DMS79 treated with DMSO at 0.1 percent for 48 hours (cell line): ENCODE measurements at places on chromosomes 5 and 9.
A peak's percentile ranks its signal among the peaks of the same experiment; 100 is the strongest.

DNA sequence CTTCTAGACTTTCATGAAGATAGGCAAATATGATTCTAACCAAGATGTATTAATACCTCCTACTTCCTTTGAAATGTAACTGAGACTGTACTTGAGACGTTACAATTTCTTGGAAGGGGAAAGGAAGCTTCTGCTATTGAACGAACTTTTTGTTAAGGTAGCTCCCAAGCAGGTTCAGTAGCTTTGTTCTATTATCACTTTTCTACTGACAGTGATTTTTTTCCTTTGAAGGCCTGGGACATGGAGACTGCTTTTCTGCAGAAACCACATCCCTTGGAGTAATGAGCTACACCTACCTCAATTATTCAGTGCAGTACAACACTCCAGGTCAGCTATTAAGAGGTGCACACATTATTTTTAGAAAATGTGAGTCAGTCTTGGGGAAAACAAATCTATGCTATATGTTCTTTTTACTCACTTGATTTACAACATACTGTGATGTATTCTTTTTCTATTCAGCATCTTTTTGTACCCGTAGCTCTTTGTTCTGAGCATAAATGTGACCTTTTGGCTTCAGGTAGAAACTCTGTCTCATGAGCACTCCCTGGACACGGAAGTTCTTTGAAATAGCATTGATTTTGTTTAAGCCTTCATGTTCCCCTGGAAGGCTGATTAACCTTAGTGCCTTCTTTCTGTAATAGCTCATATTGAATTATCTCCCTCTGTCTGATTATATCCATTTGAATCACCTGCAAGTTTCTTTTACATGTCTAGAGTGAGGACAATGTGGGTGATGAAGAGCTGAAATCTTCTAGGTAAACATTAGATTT, 56.5 kb upstream of the CDKN2B start:
- DNase-seq, result no peak

DNA sequence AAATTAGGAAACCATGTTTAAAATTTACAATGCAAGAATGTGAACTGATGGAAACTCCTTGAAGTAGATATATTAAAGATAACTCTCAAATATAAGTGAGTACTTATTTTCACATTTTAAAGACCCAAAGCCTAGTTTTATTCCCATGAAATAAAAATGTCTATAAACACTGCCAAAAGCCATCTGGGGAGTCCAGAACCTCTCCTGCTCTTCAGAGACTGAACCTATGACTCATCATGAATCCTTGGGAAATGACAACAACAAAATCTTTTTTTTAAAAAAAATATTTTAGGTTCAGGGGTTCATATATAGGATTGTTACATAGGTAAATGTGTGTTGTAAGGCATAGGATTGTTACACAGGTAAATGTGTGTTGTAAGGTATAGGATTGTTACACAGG, 33.8 kb upstream of the FYB1 start:
- DNase-seq, result no peak

DNA sequence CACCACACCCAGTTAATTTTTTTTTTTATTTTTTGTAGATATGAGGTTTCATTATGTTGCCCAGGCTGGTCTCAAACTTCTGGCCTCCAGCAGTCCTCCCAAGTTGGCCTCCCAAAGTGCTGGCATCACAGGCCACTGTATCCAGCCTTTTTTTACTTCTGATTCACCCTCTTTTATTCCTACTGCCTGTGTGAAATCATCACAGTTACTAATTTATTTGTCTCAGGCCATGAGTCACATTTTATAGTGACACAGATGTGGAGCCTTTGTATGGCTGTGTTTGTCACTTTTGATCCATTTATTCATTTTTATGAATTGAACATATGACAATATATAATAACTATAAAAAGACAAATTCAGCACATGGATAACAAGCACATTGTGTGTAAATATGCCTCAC, 67.1 kb upstream of the SNX2 start:
- DNase-seq, result no peak

DNA sequence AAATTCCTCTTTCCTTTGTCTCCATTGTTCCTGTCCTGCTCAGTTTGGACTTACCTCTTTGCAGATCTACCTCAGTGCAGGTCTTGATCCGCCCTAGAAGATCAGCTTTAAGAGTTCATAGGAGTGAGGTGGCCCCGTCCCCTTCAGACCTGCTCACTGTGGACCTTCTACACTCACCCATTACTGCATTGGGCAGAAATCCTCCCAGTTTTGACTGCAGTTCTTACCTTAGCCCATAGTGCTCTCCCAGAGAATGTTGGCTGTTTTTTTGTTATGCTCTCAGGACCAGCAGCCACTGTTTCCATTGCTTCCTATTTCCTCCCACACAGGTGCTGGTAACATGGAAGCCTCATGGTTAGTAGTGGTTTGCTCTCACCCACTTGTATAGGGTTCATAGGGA, 63.3 kb downstream of the GALNT10 start:
- no peak for DNase-seq

DNA sequence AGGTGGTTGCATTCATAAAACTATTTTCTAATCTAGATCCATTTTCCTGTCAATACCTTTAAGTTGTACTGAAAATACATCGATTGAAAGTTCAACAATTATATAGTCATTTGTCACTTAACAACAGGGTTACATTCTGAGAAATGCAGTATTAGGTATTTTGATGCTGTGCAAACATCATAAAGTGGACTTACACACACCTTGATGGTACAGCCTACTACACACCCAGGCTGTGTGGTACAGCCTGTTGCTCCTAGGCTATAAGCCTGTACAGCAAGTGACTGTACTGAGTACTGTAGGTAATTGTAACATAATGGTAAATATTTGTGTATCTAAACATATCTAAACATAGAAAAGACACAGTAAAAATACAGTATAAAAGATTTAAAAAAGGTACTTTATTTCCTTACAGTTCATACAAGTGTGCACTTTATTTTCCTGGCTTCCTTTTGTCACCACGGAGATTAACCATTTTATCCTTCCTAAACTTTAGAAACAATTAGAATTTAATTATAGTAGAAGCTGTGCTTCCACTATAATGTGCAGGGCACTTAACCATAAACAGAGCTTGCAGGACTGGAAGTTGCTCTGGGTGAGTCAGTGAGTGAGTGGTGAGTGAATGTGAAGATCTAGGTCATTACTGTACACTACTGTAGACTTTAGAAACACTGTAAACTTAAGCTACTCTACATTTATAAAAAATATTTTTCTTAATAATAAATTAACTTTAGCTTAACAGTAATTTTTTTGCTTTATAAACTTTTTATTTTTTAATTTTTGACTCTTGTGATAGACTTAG, 42.9 kb upstream of the MEF2C start:
- DNase-seq, result no peak

- DNase-seq, result no peak
Measured at GRCh38 chr5:6359555-6360322, 18.6 kb downstream of the MED10 start.

DNA sequence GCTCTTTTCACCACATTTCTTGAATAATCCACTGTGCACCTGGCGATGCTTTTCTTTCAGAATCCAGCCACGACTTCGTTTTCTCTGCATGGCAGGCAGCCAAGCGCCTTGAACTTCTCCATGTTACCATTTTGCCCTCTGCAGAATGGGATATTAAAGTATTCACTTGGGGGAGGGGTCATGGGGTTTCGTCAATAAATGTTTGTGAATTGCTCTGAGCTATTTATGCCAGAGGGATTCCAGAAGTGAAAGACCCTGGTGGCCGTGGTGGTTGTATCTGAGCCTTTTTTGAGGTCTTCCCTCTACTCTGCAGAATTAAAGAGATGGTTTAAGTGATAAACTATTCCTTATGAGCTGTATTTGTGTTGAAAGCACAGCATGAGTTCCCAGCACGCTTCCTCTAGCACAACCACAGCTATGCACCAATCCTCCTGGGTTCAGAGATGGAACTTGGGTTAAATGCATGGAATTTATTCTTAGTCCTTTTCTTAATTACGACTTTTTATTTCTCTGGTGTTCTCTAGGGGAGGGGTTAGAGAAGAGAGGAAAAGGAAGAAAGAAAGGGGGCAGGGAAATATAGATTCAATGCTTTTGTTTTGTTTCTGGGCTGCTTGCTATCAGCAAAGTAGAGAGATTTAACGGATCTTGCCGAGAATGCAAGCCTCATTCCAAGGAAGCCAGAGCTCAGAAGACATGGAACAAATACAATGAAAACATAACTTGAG, 478.2 kb upstream of the TNC start:
- DNase-seq, result no peak

- DNase-seq, result peak; percentile 22
Measured at GRCh38 chr5:143865426-143866025, 53.6 kb downstream of the HMHB1 start.

- no peak for DNase-seq
Measured at GRCh38 chr5:162703914-162704313, 636.3 kb downstream of the GABRG2 start.

DNA sequence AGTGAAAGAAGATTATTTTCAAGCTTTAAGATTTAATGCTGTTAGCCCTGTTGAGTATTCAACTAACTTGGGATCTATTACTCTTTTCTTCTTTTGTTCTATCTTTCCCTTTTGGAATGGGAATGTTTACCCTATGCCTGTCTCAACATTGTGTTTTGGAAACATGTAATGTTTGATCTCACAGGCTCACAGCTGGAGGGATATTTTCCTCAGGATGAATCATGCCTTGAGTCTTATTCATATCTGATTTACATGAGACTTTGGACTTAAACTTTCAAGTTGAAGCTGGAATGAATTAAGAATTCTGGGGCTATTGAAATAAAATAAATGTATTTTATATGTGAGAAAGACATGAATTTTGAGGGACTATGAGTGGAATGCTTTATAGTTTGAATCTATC, 607.8 kb upstream of the PTGER4 start:
- DNase-seq, result no peak

DNA sequence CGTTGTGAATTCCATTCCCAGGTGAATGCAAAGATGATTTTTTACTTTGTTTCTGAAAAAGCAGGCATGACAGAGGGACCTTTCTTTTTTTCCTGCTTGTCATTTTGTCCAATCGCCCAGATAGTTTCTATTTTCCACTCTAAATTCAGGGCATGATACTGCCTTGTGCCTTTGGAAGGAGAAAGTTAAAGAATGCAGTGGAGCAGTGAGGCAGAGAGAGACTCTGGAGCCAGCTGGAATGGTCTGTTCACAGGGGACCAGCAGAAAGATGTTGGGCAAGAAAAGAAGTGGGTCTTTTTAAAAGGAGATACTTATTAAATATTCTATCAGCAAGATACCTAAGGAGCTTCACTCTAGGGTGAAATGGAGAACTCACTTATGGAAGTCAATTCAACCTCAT, 532.3 kb downstream of the BRINP1 start:
- DNase-seq, result no peak

- DNase-seq, result no peak
Measured at GRCh38 chr9:122370303-122370702, 521 bp upstream of the PTGS1 start.

DNA sequence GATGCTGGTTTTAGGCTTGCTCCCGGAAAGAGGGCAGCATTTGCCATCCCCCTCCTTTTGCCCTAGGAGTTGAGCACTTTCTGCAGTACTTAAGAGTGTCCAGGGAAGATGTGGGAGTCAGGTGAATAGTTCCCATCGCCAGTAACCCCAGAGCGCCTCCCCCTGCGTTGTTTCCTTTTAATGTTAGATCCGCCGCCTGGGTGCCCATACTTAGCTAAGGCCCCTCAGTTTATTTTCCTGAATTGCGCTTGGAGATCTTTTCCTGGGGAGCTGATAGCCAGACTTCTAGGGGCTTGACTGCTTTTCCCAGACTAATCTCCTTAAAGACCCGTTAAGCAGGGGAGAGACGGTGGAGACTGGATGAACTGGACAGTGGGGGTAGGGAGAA, 377 bp upstream of the PCDHAC2 start:
- DNase-seq, result peak; percentile 24

DNA sequence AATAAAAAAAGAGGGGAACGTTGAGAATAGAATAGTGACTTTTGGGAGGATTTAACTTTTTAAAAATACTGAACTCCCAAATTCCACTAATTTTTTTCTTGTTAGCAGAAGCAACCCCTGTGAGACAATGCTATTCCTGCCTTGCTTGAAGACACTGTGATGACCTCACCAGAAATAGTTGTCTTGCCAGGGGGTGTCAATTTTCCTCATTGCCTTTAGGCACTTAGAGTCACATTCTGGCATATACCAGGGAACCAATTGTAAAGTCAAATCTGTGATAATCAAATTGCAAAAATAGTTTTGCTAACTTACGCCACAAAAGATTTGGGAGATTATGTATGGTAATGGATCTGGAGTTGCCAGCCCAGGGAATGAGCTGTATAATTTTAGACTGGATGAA, 42.8 kb upstream of the RPS23 start:
- DNase-seq, result no peak

GRCh38 chr9:110918316-110919049, 119.8 kb downstream of the LPAR1 start:
- no peak for DNase-seq

DNA sequence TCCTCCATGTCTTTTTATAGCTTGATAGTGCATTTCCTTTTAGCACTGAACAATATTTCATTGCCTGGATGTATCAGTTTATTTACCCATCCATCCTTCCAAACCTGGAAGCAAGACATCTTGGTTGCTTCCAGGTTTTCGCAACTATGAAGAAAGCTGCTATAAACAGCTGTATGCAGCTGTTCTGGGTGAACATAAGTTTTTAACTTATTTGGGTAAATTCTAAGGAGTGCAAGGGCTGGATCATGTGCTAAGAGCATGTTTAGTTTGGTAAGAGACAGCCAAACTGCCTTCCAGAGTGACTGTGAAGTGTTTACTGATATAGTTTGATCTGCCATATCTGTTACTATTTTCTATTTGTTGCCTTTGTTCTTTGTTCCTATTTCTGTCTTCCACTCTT, 58.5 kb downstream of the CSF2 start:
- no peak for DNase-seq

GRCh38 chr5:63961598-63962161, 565 bp downstream of the HTR1A start:
- no peak for DNase-seq

DNA sequence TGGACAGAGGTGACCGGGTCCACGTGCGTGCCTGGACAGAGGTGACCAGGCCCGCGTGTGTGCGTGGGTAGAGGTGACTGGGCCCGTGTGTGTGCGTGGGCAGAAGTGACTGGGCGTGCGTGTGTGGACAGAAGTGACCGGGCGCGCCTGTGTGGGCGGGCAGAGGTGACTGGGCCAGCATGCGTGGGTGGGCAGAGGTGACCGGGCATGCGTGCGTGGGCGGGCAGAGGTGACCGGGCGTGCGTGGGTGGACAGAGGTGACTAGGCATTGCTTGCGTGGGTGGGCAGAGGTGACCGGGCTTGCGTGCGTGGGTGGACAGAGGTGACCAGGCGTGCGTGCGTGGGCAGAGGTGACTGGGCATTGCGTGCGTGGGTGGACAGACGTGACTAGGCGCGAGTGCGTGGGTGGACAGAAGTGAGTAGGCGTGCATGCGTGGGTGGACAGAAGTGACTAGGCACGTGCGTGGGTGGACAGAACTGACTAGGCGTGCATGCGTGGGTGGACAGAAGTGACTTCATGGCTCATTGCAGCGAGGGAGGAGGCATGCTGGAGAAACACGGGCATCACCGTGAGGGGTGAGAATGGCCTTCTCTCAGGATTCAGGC, 254.1 kb upstream of the IRX4 start:
- no peak for DNase-seq

DNA sequence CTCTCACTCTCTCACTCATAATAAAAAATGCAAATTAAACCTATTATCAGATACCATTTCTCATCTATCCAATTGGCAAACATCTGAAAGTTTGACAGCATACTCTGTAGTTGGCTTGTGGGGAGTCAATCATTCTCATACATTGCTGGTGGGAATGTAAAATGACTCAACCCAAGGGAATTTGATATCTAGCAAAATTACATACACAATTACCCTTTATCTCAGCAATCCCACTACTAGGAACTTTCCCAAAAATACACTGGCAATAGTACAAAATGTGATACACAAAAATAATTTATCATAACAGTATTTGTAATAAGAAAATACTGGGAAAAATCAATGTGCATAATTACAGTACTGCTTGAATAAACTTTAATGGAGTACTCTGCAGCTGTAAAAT, 731.3 kb downstream of the DTWD2 start:
- no peak for DNase-seq
